Activated CD4-positive, CD25-positive, alpha-beta regulatory T cell treated with anti-CD3 and anti-CD28 coated beads, Interleukin-2, amount 50 U/mL, for 24 hours (primary cell): ENCODE measurements at places on chromosomes 16 and 17.

DNA sequence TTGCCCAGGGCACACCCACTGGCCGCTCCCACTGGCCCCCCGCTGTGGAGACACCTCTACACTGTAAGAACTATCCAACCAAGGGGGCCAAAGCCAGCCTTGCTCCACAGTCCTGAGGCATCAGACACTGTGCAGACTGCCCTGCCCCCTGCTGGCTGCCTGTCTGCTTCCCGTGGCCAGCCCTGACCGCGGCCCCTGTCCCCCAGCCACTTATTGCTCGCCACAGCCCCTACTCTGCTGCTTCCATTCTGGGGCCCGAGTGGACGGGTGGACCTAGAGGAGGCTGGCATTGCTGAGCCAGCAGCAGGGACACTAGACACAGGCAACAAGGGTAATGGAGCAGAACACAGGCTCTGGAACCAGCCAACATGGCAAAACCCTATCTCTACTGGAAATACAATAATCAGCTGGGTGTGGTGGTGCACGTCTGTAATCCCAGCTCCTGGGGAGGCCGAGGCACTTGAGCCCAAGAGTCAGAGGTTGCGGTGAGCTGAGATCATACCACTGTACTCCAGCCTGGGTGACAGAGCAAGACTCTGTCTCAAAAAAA is 19.7 kb upstream of the LRRC37A3 start:
- peak; percentile 71 for ATAC-seq

- no peak for ATAC-seq
Measured at GRCh38 chr16:56373003-56373402, 52.3 kb downstream of the AMFR start.

GRCh38 chr17:11644265-11645212 is 46.3 kb downstream of the DNAH9 start:
- no peak for ATAC-seq

- ATAC-seq: no peak
Measured at GRCh38 chr17:57819285-57819684, 30.6 kb downstream of the MRPS23 start.

DNA sequence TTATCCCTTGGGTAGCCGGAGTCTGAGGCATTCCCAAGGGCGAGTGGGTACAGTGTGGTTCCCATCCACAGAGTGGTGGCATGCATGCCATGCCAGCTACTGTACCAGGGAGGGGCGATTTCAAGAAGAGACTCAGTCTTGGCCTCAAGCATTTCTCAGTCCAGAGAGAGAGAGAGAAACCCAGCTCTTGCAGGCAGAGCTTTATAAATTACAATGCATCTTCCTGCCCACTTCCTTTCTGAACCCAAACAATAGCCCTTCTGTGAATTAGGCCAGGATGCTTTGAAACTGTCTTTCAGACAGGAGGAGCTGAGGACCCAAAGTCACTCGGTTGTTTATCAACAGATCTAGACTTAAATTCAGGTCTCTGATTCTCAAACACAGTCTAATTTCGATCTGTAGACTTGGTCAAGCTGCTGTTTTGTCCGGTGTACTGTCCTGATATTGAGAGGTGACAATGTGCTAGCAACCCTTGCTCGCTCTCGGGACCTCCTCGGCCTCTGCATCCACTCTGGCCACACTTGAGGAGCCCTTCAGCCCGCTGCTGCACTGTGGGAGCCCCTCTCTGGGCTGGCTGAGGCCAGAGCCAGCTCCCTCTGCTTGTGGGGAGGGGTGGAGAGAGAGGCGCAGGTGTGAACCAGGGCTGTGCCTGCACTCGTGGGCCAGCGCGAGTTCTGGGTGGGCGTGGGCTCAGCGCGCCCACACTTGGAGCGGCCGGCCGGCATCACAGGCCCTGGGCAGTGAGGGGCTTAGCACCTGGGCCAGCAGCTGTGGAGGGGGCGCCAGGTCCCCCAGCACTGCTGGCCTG is 408.0 kb downstream of the UTP18 start:
- no peak for ATAC-seq

GRCh38 chr17:83091257-83092141 is 12.1 kb downstream of the METRNL start:
- ATAC-seq: no peak

DNA sequence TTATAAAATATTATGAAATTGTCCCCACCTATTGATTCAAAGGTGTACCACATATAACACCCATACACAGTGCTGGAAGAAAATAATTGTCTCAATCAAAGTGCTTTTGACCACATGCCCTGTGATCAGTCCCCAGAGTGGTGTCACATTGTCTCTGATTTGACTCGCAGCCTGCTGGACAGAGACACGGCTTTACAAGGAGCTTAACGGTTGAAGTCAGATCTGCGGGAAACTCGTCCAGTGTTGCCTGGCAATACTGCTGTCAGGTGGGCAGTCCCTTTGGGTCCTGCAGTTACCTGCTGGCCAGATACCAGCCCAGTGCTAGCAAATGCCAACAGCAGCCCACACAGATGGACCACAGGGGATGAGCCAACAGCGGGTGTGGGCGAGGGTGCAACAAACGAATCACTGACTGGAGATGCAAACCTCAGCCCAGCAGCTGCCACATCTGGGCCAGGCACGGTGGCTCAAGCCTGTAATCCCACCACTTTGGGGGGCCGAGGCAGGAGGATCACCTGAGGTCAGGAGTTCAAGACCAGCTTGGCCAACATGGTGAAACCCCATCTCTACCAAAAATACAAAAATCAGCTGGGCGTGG is 26.2 kb upstream of the SSTR2 start:
- no peak for ATAC-seq

- ATAC-seq: no peak
Measured at GRCh38 chr16:24971718-24972117, 43.5 kb downstream of the ARHGAP17 start.

- no peak for ATAC-seq
Measured at GRCh38 chr17:33169580-33170285, 123.4 kb downstream of the ASIC2 start.

- ATAC-seq: no peak
Measured at GRCh38 chr17:37179893-37180292, 195.9 kb upstream of the C17orf78 start.

DNA sequence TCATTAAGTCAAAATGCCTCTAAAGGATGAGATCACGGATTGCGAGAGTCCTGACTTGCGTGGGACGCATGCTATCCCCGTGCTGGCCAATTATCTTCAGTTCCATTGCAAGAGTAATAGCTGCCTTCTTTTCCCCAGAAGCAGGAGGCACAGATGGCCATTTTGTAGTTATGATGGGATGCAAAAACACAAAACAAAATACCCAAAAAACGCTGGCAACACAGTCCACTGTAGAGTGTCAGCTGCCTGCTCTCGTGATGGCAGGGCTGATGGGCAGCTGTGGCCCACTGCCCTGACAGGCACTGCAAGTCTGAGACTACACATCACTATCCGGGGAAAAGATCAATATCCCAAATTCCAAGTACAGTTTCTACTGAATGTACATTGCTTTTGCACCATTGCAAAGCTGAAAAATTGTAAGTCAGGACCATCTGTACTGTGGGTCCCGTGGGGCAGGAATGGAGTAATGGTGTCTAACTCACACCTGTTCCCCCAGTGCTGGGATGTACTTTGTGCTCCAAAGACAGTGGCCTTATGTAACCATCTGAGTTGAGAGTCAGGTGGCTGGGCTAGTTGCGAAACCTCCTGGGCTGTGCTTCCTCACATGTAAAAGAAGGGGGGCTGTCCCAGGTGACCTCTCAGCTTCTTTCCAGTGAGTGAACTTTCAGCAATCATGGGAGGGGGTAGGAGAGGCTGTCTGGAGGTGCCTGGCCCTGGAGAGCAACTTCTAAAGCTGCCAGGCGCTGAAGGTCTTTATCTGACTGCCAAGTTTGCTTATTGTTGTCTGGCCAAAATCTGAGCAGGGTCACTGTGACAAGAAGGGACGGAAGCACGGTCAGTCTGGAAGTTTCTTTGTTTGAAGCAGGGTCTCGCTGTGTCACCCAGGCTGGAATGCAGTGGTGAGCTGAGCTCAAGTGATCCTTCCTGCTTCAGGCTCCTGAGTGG is 4.7 kb downstream of the SLC47A1 start:
- no peak for ATAC-seq

DNA sequence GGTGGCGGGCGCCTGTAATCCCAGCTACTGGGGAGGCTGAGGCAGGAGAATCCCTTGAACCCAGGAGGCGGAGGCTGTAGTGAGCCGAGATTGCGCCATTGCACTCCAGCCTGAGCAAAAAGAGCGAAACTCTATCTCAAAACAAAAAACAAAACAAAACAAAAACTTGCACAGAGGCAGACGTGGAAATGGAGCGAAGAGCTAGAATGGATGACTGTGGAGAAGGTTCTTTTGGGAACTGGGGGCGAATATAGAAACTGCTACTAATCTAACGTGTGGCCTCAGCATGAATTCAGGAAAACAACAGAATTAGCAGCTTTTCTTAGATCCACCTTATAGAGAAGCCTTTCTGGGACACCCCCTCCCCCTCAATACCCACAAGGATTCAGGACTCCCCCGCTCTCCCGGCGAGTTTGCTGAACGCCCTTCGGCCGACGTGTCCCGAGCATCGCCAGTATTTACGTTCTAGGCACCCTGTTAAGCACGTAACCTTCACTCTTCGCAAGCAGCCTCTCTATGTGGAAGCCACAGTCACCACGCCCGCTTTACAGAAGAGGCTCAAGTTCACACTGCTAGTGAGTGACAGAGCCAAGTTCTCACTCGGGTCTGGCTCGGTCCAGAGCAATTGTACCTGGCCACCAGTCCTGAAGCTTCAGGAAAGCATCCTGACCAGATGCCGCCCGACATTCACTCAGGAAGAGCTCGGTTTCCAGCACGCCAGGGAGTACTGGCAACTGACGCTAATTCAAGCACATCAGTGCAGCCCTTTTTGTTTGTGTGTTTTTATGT is 13.3 kb upstream of the ABR start:
- no peak for ATAC-seq

DNA sequence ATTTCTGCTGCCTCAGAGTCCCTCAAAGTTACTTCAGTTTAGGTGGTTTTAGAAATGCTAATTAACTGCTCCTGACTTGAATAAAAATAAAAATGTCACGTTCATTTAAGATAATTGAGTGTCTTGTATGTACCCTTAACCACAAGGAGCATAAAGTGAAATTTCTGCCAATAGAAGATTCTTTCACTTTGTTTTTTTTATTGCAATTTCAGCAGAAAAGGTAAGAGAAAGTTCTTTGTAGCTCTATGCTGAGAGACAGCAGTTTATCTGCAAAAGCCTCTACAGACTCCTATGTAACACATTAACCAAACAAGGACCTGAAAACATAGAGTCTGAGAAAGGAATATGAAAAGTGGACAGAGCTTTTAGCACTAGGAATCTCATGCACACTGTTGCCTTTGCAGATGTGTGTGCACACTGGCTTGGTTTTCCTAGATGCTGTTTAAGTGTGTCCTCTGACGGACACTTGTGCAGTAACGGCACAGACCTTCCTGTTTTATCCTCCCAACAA is 11.6 kb downstream of the ARHGAP44 start:
- no peak for ATAC-seq

DNA sequence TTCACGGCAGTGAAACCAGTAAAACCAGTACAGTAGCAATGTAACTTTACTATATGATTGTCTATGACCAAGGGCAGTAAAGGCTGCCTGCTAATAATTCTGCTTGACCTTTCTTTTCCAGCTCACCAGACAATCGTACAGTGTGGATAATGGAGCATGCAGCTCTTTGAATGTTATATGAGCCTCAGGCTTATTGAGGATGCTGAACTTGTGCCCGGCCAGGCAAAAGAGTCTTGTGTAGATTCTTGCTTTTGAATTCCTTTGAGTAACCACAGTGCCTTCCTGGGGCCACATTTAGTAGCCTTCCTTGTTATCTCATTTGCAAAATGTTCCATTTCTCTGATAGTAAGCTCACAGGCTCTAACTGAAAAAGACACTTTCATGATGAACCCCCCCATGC is 131.8 kb downstream of the CDH11 start:
- no peak for ATAC-seq
